Epithelial cell of prostate (primary cell): ENCODE measurements at places on chromosomes 7 and 10.

DNA sequence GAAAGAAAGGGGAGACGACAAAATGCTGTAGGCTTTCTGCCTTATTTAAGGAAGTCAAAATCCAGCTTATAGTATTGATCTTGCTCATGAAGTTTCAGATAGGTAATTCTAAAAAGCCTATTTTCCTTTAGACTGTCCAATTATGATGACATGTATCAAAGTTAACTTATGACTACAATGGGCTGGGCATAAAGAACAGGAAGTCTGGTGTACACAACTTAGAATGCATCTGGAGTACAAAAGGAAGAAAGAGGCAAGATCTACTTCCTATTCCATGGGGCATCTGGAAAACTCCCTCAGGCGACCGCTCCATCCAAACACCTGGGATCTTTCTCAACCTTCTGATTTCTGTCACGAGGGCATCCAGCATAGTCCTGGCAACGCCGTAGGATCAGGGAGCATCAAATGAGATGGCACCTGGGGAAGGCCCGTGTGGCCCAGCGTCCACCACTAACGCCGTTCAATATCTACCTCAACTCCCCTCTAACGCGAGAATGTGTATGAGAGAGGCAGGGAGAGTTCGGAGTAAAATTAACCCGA, 512 bp downstream of the FAM24B start:
- DNase-seq, result no peak

GRCh38 chr10:13117841-13118783, 18.1 kb downstream of the OPTN start:
- DNase-seq, result no peak

- DNase-seq, result no peak
Observed at GRCh38 chr10:77245953-77246352, 391.7 kb downstream of the KCNMA1 start.

DNA sequence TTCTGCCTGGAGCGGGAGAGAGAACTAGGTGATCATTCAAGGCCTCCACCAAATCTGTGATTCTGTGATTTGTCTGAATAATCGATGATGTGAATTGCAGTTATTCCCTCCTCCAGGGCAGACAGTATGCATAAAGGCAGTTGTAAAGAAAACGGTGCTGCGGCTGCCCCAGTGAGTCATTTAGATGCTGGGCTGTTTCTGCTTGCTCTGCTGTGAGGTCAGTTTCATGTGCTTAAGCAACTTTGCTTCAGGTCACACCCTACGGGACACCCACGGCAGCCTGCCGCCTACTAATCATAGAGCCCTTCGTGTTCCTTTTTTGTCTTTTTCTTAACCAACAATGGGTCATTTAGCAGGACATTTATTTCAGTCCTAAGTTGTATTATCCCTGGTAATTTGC, 158.1 kb upstream of the PITRM1 start:
- peak; percentile 60 for DNase-seq

DNA sequence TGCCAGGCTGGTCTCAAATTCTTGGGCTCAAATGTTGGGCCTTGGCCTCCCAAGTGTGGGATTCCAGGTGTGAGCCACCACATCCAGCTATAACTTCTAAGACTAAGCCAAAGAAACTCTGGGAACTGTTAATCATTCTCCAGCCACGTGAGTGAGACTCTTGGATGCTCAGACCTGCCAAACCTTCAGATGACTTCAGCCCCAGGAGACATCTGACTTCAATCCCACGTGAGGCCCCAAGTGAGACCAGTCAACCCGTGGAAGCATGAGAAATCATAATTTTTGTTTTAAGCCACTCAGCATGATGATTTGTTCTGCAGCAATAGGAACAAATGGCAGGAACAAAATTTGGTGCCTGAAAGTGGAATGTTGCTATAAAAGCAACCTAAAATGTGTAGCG, 4.3 kb upstream of the PCBD1 start:
- no peak for DNase-seq

DNA sequence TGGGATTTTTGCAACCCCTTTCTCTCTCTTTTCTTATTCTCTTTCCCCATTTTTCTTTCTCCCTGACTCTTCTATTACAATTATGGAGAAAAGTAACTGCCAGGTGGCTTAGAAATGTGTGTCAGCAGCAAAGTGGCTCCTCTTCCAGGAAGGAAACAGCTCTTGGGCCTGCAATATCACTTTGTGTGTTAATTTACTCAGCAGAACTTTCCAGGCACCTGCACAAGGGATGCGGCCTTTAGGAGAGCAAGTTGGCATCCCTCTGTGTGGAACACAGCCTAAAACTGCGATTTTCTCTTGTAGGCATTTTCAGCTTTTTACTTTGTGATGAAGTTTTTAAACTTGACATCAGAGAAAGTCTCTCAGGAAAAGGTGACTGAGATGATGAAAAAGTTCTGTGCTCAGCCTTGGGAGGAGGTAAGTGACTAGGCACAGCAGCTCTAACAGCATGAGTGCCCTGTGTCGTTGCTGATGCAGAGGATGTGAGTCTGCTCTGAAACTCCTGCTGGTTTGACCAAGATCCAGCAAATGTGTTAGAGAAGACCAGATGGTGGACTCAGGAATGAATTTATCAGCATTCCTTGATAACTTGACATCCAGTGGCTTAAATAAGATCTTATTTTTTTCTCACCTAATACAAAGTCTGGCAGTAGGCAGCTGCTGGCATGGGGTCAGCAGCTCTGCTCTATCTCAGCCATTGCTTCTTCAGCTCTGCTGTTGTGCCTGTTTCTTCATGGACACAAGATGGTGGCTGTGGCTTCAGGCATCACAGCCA, 47.4 kb upstream of the CC2D2B start:
- no peak for DNase-seq

DNA sequence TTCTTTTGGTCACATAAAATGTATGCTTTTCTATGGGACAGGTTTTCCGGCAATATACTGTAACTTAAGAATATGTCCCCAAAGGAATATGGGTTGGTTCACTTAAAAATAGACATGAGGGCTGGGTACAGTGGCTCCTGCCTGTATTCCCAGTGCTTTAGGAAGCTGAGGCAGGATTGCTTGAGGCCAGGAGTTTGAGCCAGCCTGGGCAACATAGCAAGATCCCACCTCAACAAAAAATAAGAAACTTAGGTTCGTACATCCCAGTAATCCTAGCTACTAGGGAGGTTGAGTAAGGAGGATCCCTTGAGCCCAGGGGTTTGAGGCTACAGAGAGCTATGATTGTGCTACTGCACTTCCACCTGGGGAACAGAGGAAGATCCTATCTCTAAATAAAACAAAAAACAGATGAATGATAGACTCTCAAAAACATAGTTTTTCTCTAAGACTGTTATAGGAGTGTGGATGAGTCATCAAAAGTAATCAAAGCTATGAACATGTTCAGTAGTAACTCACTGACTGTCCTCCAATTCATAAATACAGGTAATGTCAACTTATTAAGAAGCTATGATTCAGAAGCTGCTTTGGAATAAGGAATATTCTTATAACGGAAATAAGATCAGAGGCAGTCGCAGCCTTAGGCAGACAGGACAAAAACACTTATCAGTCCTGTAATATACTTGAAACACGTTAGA, 2.6 kb upstream of the SEC31B start:
- no peak for DNase-seq

GRCh38 chr7:13198727-13199126, 511.3 kb downstream of the ARL4A start:
- no peak for DNase-seq

- DNase-seq, result no peak
Observed at GRCh38 chr10:102424916-102425315, 4.3 kb downstream of the FBXL15 start.

- no peak for DNase-seq
Observed at GRCh38 chr7:24169077-24169624, 114.8 kb upstream of the NPY start.

DNA sequence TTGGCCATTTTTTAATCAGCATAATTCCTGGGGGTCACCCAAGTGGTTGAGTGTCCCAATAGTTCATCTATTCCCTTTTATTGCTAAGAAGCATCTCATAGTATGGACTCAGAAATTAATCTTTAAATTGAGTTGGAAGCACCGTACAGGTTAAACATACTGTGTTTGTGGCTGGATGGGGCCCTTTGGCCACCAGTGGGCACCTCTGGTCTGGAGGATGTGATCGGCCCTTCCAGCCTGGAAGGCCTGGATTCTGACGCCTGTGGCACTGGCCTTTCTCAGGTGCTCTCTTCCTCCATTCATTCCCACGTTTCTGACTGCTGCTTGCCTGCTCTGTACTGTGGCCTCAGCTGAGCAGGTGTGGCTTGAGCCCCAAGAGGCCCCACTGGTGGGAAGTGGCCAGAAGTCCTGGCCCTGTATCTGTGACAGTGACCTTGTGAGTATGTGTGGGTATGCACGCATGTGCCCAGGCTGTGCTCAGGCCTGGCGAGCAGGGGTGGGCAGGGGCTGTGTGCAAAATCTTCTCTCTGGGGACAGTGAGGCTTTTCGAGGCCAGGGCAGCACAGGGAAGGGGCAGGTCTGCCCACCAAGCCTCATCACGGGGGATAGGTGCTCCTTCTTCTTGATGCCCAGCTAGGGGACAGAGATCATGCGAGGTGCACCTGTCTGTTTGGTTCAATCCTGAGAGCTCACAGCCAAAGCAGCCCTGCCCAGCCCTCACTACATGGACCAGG, 30.1 kb downstream of the LDB3 start:
- no peak for DNase-seq

DNA sequence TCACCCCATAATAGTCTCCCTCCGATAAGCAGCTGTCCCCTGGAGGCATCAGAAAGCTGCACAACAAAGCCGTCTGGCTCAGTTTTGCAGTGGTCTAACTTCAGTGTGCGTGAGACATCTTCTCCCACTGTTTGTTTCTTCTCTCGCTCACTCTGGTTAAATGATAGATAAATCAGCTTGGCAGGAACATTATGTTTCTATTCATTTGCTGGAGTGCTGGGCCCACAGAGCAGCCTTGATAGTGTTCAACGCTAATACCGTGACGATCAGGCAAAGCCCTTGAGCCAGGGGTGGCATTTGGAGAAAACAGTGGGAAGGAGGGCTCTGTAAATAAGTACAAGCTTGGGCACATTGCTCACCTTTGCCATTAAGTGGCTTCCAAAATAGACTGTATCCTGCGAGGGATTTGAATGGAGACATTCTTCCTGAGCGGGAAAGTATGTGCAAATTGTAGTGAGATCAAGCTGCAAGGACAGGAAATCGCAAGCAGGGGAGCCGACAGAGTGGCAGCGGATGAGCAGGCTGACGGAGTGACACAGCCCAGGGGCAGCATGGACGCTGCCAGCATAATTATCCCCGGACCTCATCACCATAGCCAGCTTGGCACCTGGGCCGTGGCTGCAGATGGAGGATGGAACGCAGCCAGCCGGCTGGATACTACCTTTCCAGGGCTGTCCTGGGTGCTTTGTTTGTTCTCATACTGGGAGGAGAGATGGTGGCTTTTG, 256.8 kb upstream of the FZD8 start:
- no peak for DNase-seq

DNA sequence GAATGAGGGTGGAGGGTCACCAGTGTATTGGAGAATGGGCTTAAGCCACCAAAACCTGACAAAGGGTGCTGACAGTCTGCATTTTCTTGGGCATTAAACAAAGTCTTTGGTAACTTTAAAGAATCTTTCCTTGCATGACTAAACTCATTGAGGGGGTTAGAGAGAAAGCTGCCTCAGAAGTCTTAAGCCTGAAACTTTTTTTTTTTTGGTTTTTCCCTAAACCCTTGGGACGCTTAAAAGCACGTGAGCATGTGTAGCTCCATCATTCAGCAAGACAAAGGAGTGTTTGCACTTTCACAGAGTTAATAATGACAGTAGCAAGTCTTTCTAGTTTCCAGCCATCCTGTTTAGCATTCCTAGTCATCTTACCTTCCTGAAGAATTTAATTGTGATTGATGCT, 110.7 kb downstream of the LRMDA start:
- no peak for DNase-seq

DNA sequence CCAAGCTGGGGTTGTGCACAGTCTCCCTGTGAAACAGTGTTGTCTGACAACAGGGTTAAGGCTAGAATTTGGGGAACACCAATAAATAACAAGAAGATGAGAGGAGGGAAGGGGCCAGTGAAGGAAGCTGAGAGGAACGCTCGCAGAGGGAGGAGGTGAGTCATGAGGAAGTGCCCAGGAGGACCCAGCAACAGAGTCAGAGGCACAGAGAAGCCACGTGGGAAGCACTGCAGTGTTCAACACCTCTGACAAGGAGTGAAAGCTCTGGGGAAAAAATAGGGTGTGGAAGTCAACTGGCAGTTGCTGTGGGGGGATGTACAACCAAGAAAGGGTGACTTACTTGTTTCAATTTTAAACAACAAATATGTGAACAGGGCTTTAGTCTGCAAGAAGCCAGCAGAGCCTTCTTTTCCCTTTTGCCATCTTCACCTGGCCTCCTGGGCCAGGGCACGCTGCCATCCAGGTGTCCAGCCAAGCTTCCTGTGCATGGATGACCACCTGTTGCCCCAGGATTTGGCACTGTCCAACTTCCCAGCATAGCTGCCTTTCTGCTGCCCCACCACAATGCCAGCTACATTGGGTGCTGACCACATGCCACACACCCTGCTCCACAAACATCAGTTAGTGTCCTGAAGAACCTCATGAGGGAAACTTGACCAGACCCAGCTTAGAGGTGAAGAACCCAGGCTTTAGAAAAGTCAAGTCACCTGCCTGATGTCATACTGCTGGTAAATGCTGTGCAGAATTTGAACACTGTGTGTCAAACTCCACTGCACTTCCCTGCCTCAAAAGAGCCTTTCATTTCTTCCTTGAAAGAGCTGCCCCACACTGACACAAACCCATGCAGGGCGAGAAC, 69.6 kb downstream of the ATXN7L1 start:
- no peak for DNase-seq

GRCh38 chr10:72277996-72278667, 4.4 kb downstream of the DDIT4 start:
- no peak for DNase-seq

DNA sequence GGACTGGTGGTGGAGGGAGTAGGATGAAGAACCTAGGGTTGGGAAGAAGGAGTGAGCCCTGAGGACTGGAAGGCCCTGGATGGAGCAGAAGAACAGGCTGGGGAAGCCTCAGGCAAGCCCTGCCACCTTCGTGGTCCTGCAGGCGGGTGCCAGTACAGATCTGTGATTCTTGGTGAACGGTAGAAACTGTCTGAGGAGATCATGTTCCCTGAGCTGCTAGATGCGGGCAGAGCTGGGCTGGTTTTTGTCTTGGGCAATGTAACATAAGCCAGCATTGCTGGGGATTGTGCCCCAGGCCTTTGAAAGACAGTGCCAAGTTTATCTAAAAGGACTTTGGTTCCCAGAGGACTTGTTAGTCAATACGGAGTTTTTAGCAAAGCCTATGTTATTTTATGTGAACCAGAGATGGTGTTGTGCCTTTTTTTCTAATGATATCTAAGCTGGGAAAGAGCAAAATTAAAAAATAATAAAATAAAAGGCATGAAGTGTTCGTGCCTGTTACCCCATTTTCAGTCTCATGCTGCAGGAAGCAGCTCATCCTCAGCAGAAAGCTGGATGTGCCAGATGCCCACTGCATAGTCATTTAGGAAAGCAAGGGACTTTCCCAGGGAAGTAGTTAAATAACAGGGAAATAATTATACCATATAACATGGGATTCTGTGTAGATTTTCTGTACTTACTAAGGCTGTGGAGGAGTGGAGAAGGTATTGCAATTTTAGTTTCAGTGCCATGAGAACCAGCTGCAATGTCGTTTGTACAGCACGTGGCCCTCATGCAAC, 24.4 kb upstream of the FIGNL1 start:
- DNase-seq, result no peak

- DNase-seq, result no peak
Observed at GRCh38 chr7:28836716-28837115, 121.4 kb downstream of the TRIL start.

- no peak for DNase-seq
Observed at GRCh38 chr7:32586291-32587221, 91.3 kb downstream of the AVL9 start.
